Lung (tissue), 17 donors: ENCODE measurements at places on chromosomes 5 and 9. TPM values are rescaled to one million over a fixed set of nuclear protein-coding genes. Genes with fewer than 3 reads are reported as not detected.
A peak's percentile ranks its signal among the peaks of the same experiment; 100 is the strongest.

ENHO gene
- total RNA-seq, result 0.55 TPM

ENTPD2 gene
- total RNA-seq, result 1.8 TPM

S100Z gene
- 1.9 TPM for total RNA-seq

MOB3B gene
- 12.9 TPM for total RNA-seq

- H3K27ac ChIP-seq, result no peak overlapping the region
- no peak for DNase-seq
- H3K36me3 ChIP-seq, result no peaks in the 10 kb centered on the region
- no peak overlapping the region for H3K4me3 ChIP-seq
- no peaks in the 10 kb centered on the region for H3K27me3 ChIP-seq
Measured at GRCh38 chr9:87886933-87887505, 4.3 kb downstream of the SPATA31E1 start.

DNA sequence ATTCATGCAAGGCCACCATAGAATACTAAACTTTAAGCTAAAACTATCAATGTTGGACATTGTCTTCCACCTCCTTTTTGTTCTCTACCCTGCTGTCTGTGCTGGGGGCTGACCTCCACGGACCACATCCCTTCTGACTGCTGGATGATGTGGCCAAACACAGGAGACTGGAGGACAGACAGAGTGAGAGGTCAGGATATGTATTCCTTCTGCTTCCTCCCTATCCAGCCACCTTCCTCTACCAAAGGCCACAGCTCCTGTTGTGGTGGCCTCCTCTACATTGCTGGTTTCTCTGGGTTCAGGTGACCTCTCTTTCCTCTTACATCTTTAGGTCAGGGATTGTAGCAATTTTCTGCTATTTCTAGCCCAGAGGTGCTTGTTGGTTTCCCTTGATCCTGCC lies 148.1 kb downstream of the ACTBL2 start:
- no peak for DNase-seq
- peaks cover 14% of the 10 kb centered on the region for H3K4me1 ChIP-seq
- no peak overlapping the region for H3K27ac ChIP-seq
- H3K27me3 ChIP-seq, result no peaks in the 10 kb centered on the region

DNA sequence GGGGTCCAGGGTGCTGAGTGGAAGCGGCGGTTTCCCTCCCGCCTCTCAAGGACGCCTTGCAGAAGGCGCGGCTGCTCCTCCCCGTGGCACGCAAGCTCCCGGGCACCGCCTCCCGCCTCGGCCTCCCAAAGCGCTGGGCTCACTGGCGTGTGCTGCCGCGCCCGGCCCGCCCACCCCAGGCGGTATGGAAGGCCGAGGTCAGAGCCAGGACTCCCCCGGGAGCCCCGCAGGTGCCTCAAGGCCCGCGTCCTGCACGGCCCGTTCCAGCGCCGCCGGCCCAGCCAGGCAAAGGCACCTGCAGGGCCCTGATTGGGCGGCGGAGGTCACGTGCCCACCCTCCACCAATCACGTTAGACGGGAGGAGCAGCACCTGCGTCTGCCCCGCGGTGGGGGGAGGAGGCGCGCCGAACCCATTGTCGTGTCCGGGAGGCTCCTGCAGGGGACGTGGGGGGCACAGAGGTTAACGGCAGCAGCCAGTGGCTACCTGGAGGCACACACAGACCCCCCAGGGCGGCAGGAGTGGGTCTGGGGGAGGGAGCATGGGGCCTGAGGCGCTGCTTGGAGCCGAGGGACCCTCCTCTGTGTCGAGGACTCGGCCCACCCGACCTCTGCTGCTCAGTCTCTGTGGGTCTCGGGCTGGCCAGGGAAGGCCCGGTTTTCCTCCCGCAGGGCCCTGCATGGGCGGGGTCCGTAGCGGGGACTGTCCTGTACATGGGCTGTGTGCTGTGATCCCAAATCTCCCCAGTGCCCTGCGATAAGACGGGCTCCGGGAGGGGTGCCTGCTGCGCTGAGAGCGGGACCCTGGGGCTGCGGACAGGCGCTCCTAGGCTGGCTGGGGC lies 2.0 kb upstream of the LCN12 start:
- H3K36me3 ChIP-seq, result no peaks in the 10 kb centered on the region
- peak overlapping the region; percentile 88 for H3K27ac ChIP-seq
- H3K4me1 ChIP-seq, result peaks cover 8% of the 10 kb centered on the region
- DNase-seq, result peak; percentile 82
- peak overlapping the region; percentile 64 for H3K4me3 ChIP-seq
- no peaks in the 10 kb centered on the region for H3K27me3 ChIP-seq

- DNase-seq, result no peak
- H3K36me3 ChIP-seq, result no peaks in the 10 kb centered on the region
- H3K27ac ChIP-seq, result no peak overlapping the region
- H3K4me3 ChIP-seq, result no peak overlapping the region
- H3K4me1 ChIP-seq, result no peaks in the 10 kb centered on the region
Measured at GRCh38 chr5:73768-74502, 18.0 kb upstream of the PLEKHG4B start.

- peaks cover 9% of the 10 kb centered on the region for H3K36me3 ChIP-seq
- H3K27me3 ChIP-seq, result no peaks in the 10 kb centered on the region
- no peak overlapping the region for H3K27ac ChIP-seq
- peak; percentile 44 for DNase-seq
- no peak overlapping the region for H3K4me3 ChIP-seq
Measured at GRCh38 chr9:3898461-3899218, 372.8 kb upstream of the RFX3 start.

GRCh38 chr9:96871176-96871575 lies 16.9 kb upstream of the ZNF782 start:
- no peak overlapping the region for H3K4me3 ChIP-seq
- no peaks in the 10 kb centered on the region for H3K36me3 ChIP-seq
- H3K27me3 ChIP-seq, result peaks cover 11% of the 10 kb centered on the region
- H3K27ac ChIP-seq, result no peak overlapping the region

DNA sequence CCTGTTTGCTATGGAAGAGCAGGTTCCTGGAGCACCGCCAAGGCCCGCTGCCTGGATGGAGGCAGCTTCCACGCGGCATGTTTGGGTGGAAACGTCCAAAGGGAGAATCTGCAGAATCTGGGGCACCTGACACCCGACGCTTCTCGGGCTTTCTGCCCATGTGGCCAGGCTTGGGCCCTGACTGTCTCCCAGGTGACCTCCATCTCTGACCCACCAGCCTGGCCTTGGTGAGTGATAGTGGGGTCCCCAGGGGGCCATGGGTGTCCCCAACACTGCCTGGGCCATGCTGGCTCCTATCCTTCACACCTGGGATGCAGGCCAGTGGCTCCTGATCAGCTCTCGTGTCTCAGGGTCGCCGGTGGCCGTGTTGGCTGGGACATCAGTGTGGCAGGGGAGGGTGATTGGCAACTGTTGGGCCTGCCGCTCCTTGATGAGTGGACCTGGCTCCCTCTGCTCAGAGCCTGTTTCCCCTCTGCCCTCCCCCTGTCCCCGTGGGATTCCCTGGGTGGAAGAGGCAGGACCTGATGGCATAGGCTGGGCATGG lies 34.0 kb downstream of the GLT6D1 start:
- no peak for DNase-seq
- H3K4me3 ChIP-seq, result no peak overlapping the region
- H3K4me1 ChIP-seq, result no peaks in the 10 kb centered on the region
- no peaks in the 10 kb centered on the region for H3K36me3 ChIP-seq

DNA sequence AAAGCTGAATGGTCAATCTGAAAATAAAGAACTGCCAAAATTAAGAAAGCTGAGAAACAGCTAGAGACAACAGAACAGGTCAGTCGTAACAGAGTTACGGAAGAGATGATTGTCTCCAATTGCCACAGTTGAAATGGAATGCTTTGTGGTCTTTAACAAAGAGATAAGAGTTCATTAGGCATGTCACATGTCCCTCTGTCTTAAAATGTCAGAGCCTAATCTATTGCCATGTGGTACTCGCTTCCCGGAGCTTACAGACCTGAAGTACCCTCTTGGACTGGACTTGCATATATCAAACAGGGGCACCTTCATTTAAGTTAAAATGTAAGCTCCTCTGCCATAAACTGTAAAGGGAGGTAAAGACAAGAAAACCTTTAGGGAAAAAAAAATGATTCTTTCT lies 19.7 kb downstream of the TTC39B start:
- H3K4me3 ChIP-seq, result no peak overlapping the region
- H3K4me1 ChIP-seq, result no peaks in the 10 kb centered on the region
- H3K27me3 ChIP-seq, result no peaks in the 10 kb centered on the region
- H3K36me3 ChIP-seq, result no peaks in the 10 kb centered on the region
- no peak overlapping the region for H3K27ac ChIP-seq

DNA sequence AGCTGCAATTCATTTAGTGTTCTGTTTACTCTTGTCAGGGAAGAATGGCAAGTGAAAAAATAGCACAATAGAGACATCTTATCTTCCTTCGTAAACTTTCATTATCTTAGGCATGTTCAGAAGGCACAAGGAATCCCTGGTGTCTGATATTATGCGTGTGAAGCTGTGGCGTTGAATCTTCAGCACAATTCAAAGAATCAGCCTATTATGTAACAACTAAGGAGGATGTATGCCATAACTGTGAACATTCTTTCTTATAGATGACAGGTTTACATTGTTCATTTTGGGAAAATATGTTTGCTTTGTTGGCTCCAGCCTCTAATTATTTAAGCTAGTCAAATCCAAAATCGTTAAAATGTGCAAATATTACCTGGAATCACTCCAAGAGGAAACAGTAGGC lies 446.1 kb downstream of the ANXA1 start:
- H3K27ac ChIP-seq, result no peak overlapping the region
- no peaks in the 10 kb centered on the region for H3K27me3 ChIP-seq
- no peaks in the 10 kb centered on the region for H3K36me3 ChIP-seq
- H3K4me3 ChIP-seq, result no peak overlapping the region
- H3K4me1 ChIP-seq, result no peaks in the 10 kb centered on the region

DNA sequence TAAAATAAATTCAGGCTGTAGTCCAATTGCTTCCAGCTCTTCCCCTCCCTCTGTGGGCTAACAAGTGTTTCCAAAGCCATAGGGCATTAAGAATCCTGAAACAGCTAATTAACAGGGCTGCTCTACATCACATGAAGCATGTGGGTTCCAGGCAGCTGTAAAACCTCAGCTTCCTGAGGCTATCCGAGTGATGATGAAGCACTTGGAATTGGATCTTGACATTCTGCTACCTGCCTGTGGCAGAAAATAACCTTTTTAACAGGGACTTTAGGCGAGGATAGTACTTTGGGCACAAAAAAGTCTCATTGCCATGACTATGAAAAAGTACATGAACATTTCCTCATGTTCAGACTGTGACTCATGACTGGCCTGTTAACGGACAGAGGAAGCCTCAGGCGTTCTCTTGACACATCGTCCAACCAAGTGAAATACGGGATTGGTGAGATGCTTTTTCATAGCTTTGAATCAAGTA lies 107.2 kb downstream of the PDE4D start:
- no peak overlapping the region for H3K4me3 ChIP-seq
- H3K4me1 ChIP-seq, result no peaks in the 10 kb centered on the region
- no peaks in the 10 kb centered on the region for H3K27me3 ChIP-seq
- no peak for DNase-seq

GRCh38 chr5:597871-598563 lies 14.1 kb upstream of the CEP72 start:
- H3K27ac ChIP-seq, result no peak overlapping the region
- peaks cover 1% of the 10 kb centered on the region for H3K4me1 ChIP-seq
- DNase-seq, result no peak

DNA sequence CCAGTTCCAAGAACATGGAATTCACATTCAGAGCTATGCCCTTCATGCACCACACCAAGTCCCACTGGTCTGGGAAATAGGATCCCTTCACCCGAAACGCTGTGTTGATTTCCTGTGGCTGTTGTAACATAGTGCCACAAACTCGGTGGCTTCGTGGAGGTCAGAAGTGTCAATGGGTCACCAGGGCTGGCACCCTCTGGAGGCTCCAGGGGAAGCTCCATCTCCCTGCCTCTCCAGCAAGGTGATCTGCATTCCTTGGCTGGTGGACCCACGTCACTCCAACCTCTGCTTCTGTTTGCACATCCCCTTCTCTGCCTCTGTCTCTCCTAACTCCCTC lies 28.9 kb upstream of the ALDH1B1 start:
- no peaks in the 10 kb centered on the region for H3K27me3 ChIP-seq
- H3K36me3 ChIP-seq, result no peaks in the 10 kb centered on the region
- H3K27ac ChIP-seq, result no peak overlapping the region
- H3K4me3 ChIP-seq, result no peak overlapping the region
- H3K4me1 ChIP-seq, result no peaks in the 10 kb centered on the region

- H3K27me3 ChIP-seq, result no peaks in the 10 kb centered on the region
- H3K36me3 ChIP-seq, result no peaks in the 10 kb centered on the region
- DNase-seq, result no peak
- no peaks in the 10 kb centered on the region for H3K4me1 ChIP-seq
- no peak overlapping the region for H3K4me3 ChIP-seq
Measured at GRCh38 chr5:114191441-114191840, 170.4 kb upstream of the KCNN2 start.

DNA sequence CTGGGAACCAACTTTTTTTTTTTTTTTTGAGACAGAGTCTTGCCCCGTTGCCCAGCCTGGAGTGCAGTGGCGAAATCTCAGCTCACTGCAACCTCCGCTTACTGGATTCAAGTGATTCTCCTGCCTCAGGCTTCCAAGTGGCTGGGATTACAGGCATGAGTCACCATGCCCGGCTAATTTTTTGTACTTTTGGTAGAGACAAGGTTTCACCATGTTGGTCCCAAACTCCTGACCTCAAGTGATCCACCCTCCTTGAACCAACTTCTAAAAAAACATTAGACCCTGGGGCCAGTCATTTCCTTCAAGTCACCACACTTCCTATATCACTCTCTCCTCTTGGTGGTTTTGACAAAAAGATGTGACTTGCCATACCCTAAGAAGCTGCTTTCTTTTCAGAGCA lies 10.9 kb upstream of the SHROOM1 start:
- no peak overlapping the region for H3K27ac ChIP-seq
- H3K4me3 ChIP-seq, result no peak overlapping the region
- H3K27me3 ChIP-seq, result no peaks in the 10 kb centered on the region
- no peaks in the 10 kb centered on the region for H3K36me3 ChIP-seq
- H3K4me1 ChIP-seq, result peaks cover 4% of the 10 kb centered on the region
- DNase-seq, result no peak

DNA sequence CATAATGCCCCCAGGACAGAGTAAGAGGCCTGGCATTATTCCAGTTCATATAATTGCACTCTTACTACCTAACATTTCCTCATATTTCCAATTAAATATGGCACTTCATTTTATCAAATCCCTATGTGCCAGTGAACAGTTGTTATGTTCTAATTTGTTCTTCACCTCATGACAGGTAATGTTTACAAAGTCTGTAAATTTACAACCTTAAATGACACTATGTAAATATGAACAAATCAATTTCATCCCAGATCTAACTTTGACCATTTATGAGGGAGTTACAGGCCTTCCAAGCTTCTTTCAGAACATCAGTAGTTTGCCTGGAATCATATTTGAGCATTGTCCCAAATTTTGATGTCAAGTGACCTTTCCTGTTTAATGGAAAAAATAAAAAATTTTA lies 592.6 kb upstream of the CDH6 start:
- no peaks in the 10 kb centered on the region for H3K27me3 ChIP-seq
- no peaks in the 10 kb centered on the region for H3K36me3 ChIP-seq
- no peaks in the 10 kb centered on the region for H3K4me1 ChIP-seq
- no peak for DNase-seq
- H3K27ac ChIP-seq, result no peak overlapping the region

- H3K27ac ChIP-seq, result no peak overlapping the region
- H3K4me3 ChIP-seq, result no peak overlapping the region
- H3K36me3 ChIP-seq, result no peaks in the 10 kb centered on the region
- DNase-seq, result no peak
- H3K4me1 ChIP-seq, result no peaks in the 10 kb centered on the region
- H3K27me3 ChIP-seq, result no peaks in the 10 kb centered on the region
Measured at GRCh38 chr5:40021007-40021406, 596.2 kb upstream of the DAB2 start.

GRCh38 chr9:28396058-28396457 lies 822.8 kb upstream of the C9orf72 start:
- H3K4me3 ChIP-seq, result no peak overlapping the region
- no peak overlapping the region for H3K27ac ChIP-seq
- H3K36me3 ChIP-seq, result no peaks in the 10 kb centered on the region
- no peaks in the 10 kb centered on the region for H3K4me1 ChIP-seq
